Posterior cingulate gyrus (tissue), 11 donors: ENCODE measurements at places on chromosomes 3 and 15.

DNA sequence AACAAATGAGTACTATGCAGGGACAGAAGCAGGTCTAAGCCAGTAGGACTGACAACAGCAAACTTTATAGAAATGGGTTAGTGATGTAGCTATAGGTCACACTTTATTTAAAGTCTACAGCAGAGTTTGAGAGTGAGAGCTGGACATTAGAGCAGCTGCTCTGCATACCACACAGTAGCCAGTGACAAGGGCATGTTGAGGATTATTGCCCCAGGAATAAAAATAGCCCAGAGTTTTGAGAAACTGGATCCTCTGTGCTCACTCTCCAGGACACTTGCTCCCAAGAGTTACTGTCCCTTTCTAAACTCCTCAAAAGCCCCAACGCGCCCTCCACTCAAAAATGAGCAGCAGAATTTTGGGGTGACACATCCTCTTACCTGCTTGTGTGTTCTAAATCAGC, 21.1 kb downstream of the LRTM1 start:
- no peak for DNase-seq

- no peak for DNase-seq
Observed at GRCh38 chr3:170840291-170840859, 29.6 kb downstream of the RPL22L1 start.

DNA sequence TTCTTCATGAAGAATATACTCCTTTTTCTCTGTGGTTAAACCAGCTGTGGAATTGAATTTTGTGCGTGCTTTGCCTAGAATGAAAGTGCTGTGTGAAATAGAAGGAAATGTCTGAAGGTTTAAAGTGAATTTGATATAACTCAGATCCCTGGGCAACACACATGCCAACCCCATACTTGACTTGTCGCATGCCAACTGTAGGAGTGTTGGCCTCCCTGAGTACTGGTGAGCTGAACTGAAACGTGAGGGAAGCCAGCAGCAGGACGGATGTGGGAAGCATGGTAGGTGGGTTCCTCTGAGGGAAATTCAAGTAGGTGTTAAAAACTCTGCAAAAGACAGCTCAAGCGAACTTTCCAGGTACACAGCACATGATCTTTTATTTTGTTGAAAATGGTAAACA, 14.7 kb downstream of the FAN1 start:
- DNase-seq: no peak

DNA sequence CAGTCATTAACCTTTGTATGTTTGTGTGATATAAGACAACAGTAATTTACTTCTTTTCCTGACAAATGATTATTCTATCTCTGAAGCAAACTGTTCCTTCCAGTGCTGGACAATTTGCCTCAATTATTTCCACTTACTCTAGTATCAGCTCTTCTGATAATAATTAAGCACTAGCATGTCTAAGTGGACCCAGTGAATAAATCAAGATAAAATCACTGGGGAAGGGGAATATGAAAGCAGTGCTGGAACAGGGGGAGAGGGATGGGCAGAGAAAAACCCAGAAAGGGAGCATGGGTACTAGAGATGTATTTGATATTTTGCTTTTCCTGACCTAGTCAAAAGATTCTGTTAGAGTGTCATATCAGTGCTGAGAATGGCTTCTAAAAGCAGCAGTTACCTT, 54.2 kb downstream of the SYN2 start:
- no peak for DNase-seq
